Stimulated activated CD4-positive, alpha-beta T cell treated with anti-CD3 and anti-CD28 coated beads, Interleukin-4, amount 100 ng/mL, for 4 hours (primary cell): ENCODE measurements at places on chromosomes 13 and 19.

DNA sequence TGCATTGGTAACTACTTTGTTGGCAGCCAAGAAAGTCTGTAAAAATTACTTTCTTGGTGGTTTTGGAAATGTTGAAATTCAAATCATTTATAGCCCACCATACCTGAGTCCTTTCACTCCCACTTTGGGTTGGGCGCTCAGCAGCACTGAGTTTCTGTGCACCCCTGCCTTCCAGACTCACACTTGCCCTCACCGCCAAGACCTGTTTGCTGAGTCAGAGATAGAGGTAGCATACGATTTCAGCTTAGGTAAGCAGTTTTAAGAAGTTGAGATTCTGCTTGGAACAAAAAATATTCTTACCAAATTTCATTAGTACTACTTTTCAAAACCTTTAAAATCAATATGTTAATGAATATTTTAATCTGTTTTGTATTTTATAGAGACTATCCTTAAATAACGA is 12.6 kb downstream of the MPHOSPH8 start:
- no peak for DNase-seq

GRCh38 chr19:53906211-53907192 is 2.6 kb upstream of the CACNG7 start:
- DNase-seq, result peak; percentile 38

DNA sequence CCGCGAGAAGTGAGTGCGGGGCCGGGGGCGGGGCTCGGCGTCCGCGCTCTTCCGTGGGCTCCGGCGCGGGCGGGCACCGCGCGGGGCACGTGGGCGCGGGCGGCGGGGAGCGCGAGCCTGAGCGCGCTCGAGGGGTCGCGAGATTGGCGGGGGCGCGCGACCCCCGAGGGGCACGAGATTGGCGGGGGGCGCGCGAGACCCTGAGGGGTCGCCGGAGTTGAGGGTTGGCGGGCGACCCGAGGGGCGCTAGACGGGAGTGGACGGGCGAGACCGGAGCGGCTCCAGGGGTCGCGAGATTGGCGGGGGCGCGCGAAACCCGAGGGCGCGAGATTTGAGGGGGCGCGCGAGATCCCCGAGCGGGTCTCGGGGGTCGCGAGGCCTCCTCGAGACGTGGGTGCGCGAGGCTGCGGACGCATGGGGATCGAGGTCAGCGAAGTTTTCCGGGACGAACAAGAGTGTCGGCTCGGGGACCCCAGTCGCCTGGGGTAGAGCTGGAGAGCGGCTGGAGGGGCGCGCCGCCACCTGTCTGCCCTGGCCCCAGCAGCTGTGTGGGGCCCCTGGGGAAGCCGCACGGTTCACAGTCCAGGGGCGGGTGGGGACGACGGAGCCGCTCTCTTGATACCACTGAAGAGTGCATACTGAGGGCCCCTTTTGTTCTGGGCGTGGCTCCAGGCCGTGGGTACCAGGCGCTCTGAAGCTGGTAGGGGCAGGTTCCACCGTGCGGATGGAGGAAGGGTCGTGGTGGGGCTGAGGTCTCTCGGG is 682 bp downstream of the SSBP4 start:
- no peak for DNase-seq

GRCh38 chr19:42024622-42025111 is 30.6 kb upstream of the ATP1A3 start:
- DNase-seq, result no peak

- DNase-seq, result no peak
These were observed 371.7 kb downstream of the RBM26 start for GRCh38 chr13:79034341-79034740.

GRCh38 chr19:49672131-49672919 is 4.7 kb upstream of the PRMT1 start:
- DNase-seq, result peak; percentile 75

DNA sequence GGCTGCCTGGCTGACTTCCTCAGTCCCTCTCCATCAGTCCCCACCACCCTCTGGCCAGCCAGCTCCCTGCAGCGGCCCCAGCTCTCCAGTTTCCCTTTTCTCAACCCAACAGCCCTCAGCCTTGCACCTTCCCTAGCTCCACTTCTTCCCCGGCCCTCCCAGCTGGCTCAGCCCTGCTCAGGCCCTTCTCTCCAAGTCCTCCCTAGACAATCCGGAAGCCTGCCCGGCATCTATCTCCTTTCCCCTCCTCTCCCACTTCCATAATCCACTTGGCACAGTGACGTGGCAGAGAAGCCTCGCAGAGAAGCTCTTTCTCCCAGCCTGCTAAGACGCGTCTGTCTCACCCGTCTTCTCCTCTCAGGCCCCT is 1.1 kb downstream of the UBXN6 start:
- no peak for DNase-seq

DNA sequence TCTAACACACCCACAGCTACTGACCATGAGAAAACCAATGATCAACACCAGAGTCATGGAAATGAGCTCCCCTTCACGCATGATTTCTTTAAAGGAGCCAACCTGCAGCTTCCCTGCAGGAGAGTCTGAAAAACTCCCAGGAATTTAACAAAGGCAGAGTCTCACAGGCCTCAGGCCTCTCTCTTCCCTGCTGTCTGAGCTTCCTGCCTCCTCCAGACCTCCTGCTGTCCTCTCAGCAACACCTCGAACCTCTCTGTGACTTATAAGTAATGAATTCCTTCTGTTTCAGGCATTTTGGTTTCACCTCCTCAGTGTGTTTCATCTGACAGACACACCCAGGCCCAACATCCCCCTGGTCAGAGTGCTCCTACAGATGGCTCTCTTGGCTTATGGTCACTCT is 1044.4 kb downstream of the UQCRFS1 start:
- no peak for DNase-seq

DNA sequence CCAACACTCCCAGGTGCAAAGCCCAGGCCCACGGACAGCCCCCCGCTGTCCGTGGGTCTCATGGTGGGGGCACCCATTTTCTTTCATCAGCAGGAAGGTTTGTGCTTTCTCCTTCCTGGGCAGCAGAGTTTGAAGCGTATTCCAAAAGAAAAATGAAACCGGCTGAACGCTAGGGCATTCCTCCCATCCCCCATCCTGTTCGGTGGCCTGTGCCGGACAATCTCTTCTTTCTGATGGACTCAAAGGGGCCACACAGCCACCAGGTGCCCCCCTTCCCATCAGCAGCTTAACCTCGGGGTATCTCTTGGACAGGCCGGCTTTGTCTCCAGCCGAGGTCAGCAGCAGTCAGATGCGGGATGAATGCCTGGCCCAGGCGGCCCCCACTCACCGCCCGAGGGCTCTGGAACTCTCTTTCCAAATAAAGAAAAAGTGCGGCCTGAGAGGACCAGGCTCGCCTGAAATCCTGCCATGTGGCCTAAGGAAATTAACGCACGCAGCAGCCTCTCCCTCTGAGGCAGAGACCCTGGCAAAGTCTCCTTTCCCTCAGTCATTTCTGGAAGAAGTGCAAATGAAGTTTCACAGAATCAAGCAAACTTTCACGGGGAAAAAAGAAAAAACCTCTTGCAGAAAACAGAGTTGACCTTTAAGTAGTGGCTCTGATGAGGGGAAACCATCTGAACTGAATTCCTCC is 67.8 kb downstream of the RASA3 start:
- no peak for DNase-seq

GRCh38 chr13:44406617-44407016 is 33.0 kb downstream of the SERP2 start:
- no peak for DNase-seq

DNA sequence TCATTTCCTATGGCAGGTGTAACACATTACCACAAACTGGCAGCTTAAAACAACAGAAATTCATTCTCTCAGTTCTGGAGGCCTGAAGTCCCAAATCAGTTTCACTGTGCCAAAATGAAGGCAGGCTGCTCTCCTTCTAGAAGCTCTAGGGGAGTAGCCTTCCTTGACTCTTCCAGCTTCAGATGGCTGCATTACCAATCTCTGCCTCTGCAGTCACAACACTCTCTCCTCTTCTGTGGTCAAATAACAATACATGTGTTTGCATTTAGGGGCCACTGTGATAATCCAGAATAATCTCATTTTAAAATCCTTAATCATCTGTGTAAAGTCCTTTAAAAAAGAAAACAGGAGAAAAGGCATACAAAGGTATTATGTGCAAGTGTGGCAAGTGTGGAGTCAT is 7.8 kb downstream of the DIAPH3 start:
- no peak for DNase-seq
